ENCODE measurements at places on chromosomes 3 and 15. TPM values are rescaled to one million over a fixed set of nuclear protein-coding genes. Genes with fewer than 3 reads are reported as not detected.

The IVD gene
- total RNA-seq: 38.9 TPM

The ZNF860 gene
- 0.59 TPM for total RNA-seq

The SSUH2 gene
- 0.37 TPM for total RNA-seq

The EHHADH gene
- total RNA-seq: 3.1 TPM

The CASR gene
- not detected for total RNA-seq

The SAMD7 gene
- not detected for total RNA-seq

The FANCD2OS gene
- total RNA-seq: not detected

The HRG gene
- not detected for total RNA-seq

The AGTR1 gene
- total RNA-seq: 2.7 TPM

The GOLGA6L7 gene
- not detected for total RNA-seq

The NUP210 gene
- not detected for total RNA-seq

The DPP8 gene
- 26.1 TPM for total RNA-seq

The ARGFX gene
- total RNA-seq: not detected

The IL12A gene
- 3.5 TPM for total RNA-seq

The ABHD14A gene
- total RNA-seq: 13.6 TPM

The SPSB4 gene
- not detected for total RNA-seq

The STAB1 gene
- 1.8 TPM for total RNA-seq

The LAMB2 gene
- 193 TPM for total RNA-seq

The AMIGO3 gene
- total RNA-seq: 1.2 TPM

The SLC22A14 gene
- total RNA-seq: 1.5 TPM

The LTK gene
- 0.20 TPM for total RNA-seq

The GOLGA8J gene
- not detected for total RNA-seq

The MCTP2 gene
- 1.5 TPM for total RNA-seq

The PAQR5 gene
- 5.1 TPM for total RNA-seq

The TM6SF1 gene
- total RNA-seq: 0.20 TPM

Data from subcutaneous preadipocyte (primary cell).